ENCODE measurements at places on chromosomes 11 and 22. TPM values are rescaled to one million over a fixed set of nuclear protein-coding genes. Genes with fewer than 3 reads are reported as not detected.

The INS gene
- not detected for total RNA-seq

The TP53I11 gene
- 1.1 TPM for total RNA-seq

The HOATZ gene
- not detected for total RNA-seq

The C11orf91 gene
- not detected for total RNA-seq

The FBLN1 gene
- 167 TPM for total RNA-seq

The USP47 gene
- total RNA-seq: 24.2 TPM

The GPR83 gene
- total RNA-seq: not detected

The MPEG1 gene
- total RNA-seq: not detected
